T-helper 2 cell (primary cell): ENCODE measurements at places on chromosomes 13 and 19.
A peak's percentile ranks its signal among the peaks of the same experiment; 100 is the strongest.

DNA sequence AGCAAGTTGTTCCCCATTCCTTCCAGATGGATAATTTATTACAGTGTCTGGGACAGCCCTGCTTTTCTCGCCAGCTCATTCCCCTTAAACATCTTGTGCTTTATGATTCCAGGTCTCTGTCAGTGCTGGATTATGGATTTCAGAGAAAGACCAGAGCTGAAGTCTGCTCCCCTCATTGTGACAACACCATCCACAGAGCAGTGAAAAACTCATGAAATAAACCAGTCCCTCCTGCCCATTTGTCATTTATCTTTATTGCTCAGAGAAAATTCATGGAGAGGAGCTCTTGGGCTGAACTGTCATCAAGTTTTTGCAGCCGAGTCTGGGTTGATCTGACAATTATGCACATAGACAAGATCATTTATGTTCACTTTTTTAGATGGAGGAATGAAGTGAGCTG lies 92.7 kb upstream of the GPR12 start:
- no peak for DNase-seq

DNA sequence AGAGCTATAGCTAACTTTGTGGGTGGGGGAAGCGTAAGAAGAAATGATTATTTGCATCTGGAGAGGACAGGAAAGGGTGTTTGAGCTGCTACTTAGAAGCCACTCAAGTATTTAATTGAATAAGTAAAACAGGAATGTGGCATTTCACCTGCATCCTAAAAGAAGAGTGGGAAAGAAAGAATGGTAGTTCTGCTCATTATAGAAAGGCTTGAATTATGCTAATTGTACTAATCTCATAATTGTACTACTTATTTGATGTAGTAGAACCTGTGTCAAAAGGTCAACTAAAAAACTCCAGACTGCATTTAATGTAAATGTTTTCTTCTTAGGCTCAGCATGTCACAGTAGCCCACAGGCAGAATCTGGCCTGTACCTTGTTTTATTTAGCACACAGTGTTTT lies 113.6 kb downstream of the RNF17 start:
- no peak for DNase-seq

DNA sequence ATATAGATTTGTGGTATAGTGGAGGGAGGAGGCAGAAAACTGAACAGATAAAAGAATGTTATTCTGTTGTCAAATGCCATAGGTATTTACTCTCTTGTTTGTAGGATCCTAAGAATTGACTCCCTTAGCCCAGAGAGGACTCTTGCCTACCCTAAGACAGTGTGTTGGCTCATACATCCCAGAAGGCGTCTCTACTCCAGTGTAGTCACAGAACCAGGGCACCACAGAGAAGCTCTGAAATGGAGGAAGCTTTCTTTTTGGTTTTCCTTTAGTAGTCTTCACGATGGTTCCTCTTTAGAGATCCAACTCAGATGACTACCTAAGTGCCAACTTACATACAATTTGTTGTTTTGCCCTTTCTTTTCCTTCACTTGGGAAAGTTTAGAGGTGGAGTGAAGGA lies 14.0 kb downstream of the GPR183 start:
- no peak for DNase-seq

GRCh38 chr13:113349491-113349890 lies 14.4 kb downstream of the GRTP1 start:
- DNase-seq: no peak

- DNase-seq: no peak
Measured at GRCh38 chr19:20247016-20247683, 80.1 kb downstream of the ZNF486 start.

GRCh38 chr19:50005428-50005827 lies 19.7 kb downstream of the VRK3 start:
- no peak for DNase-seq

DNA sequence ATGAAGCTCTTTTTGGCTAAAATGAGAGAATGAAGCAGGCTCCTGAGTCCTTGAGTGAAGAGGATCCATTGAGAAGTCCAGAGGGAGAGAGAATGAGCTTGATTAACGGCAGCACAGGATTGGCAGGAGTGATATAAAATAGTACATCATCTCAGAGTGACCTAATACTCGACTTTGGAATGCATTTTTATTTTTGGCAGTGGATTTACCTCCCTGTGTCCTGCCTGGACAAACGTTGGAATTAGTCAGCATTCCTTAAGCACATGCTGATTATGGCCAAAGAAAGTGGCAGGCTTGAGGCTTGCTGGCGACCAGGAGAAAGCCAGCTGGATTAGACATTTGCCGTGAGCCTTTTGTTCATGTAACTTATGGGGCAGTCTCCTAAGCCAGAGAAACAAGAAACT lies 22.9 kb downstream of the LRCH1 start:
- no peak for DNase-seq

DNA sequence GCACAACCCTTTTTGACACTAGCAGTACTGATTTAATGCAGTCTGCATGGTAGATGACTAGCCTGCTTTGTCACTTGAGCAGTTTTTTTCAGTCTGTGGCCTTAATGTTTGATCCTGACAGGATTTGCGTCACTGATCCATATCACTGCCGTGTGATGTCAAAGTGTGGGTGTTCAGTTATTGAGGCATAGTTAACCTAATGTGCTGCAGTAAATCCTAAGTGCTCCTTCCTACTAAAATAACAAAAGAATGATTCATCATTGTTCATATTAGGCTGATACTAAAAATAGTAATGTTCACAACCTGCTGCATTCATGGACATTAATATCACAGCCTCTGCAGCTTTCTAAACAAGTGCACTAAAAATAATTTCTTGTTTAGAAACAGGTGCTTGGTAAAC lies 121.9 kb upstream of the MLNR start:
- peak; percentile 28 for DNase-seq

GRCh38 chr19:37920591-37921450 lies 13.8 kb downstream of the SIPA1L3 start:
- no peak for DNase-seq
